ENCODE measurements at places on chromosomes 16 and 17. TPM values are rescaled to one million over a fixed set of nuclear protein-coding genes. Genes with fewer than 3 reads are reported as not detected.

CIBAR2 gene
- total RNA-seq, result not detected

HEXIM2 gene
- total RNA-seq, result 4.5 TPM

TP53TG3 gene
- 1.2 TPM for total RNA-seq

ACSM2A gene
- not detected for total RNA-seq

TBC1D3E gene
- not detected for total RNA-seq

AANAT gene
- not detected for total RNA-seq

KCNJ2 gene
- total RNA-seq, result 1.5 TPM

PRSS27 gene
- 3.3 TPM for total RNA-seq

GRCh38 chr16:88965826-88966480, 11.1 kb downstream of the CBFA2T3 start:
- no peak for DNase-seq

DNA sequence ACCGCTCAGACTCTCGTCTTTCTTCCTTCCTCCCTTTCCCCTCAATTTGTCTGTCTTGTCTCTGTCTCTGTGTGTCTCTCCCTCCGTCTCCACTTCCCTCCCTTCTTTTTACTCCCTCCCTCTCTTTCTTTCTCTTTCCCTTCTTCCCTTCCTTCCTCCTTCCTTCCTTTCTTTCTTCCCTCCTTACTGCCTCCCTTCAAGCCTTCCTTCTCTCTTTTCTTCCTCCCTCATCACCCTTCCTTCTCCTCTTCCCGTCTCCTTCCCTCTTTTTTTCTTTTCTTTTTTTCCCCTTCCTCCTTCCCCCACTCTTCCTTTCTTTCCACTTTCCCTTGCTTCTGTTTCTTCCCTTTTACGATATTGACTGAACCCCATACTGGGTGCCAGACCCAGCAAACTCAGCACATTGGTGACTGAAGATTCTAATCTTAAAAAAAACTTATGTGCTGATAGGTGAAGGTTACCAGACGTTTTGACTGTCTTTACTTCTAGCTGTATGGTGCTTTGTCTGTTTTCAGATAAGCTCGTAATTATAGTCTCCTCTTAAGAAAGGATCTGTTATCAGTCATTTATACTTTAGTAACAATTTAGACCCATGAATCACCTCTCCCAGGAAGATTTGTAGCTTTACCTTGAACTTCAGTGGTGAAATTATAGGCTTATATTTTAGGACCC, 481 bp upstream of the BRD7 start:
- DNase-seq, result no peak

- no peak for DNase-seq
Measured at GRCh38 chr16:57759541-57760356, 24.2 kb downstream of the KATNB1 start.

DNA sequence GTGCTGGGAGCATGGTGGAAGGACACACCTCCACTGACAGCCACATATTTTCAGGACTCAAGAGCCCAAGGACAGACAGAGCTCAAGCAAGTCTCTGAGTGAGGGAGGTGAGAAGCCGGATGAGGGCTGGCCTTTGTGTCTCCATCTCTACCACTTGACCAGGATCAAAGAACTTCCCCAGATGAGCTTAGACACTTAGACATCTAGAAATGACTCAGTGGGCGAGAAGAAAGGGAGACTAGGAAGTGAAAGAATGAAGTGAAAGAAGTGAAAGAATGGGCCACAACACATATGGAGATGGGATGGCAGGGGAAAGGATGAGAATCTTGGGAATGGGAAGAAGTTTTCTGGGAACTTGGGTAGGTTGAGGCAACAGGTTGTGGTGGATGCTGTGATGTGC, 274.9 kb upstream of the CCL2 start:
- DNase-seq, result no peak

GRCh38 chr16:28285649-28286048, 6.7 kb upstream of the SBK1 start:
- no peak for DNase-seq

DNA sequence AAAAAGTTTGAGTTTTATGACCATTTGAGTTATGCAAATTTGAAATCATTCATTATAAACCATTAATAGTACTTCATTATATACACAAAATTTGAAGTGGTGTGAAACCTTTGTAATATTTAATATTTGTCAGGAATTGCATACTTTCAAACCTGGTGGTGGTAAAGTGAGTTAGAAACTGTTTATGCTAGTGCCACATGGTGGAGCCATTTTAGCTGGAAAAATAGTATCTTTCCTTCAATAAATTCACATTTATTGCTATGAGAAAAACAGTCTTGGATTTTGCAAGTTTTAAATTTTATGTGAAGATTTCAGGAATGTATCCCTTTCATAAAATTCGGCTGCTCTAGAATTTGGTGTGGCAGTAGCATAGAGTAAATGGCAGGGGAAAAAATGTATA, 7.3 kb upstream of the BLMH start:
- no peak for DNase-seq

GRCh38 chr17:33908363-33909064, 346.6 kb upstream of the CCL2 start:
- no peak for DNase-seq

DNA sequence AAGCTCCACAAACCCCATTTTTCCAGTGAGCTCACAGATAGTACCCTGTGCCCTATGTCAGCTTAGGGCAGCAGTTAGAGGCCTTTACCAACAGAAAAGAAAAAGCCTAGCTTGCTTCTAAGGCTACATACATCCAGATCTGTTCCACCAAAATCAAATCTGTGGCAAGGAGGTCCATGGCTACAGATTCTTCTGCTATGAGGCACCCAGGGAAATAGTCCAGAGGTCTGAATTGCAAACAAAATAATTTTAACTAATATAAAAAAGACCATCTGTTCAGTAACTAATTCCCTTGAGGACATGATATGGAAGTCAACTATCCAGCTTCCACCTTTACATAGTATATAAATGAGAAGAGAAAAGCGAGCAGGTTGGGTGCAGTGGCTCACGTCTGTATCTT, 129.3 kb downstream of the PARN start:
- DNase-seq, result no peak

DNA sequence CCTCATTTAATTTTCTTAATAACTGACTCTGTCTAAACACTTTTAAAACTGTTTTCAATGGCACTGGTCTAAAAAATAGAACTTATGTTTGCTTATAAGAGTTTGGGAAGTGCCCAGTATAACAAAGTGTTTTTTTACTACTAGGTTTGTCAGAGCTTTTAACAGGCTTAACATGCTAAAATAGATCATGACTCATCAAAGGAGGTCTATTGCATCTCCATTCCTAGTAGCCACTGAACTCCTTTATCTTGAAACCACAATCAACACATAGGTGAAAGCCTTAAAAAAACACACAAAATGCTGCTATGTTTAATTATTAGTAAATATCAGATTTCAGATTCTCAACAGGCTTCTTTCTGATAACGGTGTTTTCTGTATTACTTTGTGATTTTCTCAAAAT, 196.4 kb upstream of the KIF2B start:
- DNase-seq, result no peak

- no peak for DNase-seq
Measured at GRCh38 chr17:49343273-49343672, 18.8 kb downstream of the ZNF652 start.

DNA sequence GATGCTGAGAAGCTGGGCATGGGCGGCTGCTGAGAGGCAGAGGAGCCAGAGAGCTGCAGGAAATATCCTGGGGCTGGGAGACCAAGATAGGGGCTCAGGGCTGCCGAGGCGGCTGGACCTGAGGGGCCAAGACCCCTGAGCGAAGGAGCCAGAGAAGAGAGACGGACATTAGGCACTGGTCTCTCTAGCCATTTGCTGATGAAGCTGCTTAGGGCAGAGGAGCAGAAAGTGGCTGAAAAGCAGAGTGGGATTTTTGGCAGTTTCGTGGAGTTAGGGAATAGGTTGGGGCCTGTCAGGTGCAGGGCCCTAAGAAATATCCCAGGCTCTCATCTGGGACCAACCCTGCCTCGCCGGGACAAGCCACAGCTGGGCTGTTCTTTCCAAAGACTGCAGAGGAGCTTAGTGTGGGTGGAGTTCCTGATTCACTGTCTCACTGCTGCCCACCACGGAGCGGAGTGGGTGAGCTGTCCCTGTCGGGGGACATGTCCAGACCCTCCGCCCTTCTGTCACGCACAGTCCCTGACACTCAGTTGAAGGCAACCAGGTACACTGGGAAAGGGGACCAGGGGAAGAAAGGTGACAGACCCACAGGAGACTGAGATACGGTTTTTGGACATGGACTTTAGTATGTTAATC, 11.3 kb upstream of the DNASE1 start:
- DNase-seq, result no peak

DNA sequence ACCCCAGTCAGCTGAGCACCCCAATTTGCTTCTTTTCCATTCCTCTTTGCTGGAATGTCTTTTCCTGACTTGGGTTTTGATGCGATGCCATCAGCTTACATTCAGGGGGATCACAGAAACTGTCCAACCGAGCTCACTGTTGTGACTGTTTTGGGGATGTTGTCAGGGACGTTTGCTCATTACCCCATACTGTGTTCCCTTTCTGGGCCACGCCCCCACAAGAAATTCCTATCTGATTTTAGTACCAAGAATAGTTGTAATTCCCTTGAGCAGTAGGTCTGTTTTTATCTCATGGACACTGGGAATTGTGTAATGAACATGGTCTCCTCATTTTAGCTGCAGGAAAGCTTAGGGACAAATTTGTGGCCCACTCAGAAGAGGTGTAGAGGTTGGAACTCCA, 2.6 kb upstream of the NTN1 start:
- no peak for DNase-seq

DNA sequence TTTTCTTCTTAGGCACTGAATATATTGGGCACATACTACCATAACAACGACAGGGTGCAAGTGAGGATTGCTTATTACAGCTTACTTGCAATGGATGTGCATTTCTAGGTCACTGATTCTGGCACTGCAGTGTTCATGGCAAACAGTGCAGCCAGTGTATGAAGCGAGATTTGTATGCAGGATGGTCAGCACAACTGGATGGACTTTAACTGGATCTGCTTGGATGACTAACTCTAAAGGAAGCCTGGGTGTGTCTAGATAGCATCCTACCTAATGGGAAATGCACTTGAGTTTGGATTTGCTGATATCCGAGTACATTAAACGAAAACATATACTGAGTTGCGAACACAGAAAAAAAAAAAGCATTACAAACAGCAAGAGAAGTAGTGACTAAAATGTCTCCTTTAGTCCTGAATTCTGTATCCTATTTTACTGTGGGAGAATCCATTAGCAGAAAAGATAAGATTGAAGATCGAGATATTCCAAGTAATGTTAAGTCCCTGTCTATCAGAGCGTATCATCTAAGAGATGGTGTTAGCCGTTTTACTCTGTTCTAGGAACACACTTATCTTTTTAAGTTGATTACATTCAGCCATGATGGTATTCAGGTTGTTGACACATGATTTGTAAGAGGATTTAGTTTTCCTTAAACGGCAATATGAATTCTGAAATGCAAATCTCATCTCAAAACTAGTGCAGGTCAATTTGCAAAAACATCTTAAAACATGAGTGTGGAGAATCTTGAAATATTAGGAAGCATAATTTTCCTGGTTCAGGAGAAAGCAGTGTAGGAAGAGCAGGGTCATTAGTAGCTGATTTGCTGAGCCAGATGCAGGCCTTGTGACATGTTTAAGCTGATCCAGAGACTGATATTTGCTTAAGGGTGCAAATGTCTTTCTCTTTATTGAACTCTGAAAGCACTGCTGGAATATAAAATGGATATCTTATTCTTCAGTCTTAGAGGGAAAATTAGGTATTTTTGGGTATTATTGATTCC, 142.6 kb upstream of the CPHXL start:
- DNase-seq, result no peak

GRCh38 chr16:4241258-4241927, 487 bp downstream of the SRL start:
- DNase-seq, result no peak

DNA sequence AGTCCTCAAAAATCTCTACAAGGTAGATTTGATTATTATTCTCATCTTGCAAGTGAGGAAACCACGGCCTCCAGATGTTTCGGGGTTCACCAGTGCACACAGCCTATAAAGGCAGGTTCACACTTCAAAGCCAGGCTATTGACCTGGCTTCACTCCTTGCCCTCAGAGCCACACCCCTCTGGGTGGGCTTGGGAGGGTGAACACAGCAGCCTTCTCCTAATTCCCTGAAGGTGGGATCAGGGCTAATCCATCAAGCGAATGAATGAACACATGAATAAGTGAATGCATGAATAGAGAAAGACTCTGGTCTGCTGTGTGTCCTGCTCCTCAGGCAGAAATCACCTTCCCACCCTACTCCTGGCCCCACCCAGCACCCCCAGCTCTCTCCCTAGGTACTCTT, 139.0 kb downstream of the CYLD start:
- DNase-seq, result no peak

DNA sequence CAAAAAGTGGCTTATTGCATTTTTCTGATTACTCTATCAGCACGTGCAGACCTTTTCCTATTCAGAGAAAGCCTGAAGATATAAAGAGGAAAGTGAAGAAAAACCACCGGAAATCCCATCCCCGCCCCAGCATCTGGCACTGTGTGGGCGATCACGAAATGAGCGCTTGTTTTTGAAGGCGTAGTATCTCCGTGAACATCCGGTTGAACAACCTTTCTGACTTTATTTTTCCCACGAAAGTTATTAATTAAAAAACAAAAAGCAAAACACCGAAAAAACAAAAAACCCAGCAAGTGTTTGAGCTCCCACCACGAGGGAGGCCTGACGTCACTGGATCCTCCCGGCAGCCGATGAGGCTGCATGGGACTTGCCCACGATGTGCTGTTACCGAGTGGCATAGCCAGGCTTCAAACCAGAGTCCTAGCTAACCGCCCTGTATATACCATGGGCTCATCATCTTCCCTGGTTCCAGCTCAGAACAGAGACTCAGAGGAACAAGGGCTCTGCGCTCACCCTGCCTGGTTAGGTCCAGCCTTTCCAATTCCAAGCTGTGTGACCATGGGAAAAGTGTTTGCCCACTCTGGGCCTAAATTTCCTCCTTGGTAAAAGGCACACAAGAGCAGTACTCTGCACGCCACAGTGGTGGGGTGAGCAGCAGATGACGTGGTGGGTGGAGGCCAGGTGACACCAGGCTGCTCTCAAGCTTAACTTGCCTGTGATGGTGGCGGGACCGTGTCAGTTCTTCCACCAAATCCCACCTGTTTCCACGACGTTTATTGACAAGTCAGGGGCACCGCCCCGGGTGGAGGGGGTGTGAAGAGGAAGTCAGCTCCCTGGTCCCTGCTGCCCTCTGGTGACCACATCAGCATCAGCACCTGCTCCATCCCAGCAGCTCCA, 34.3 kb upstream of the IL21R start:
- no peak for DNase-seq

DNA sequence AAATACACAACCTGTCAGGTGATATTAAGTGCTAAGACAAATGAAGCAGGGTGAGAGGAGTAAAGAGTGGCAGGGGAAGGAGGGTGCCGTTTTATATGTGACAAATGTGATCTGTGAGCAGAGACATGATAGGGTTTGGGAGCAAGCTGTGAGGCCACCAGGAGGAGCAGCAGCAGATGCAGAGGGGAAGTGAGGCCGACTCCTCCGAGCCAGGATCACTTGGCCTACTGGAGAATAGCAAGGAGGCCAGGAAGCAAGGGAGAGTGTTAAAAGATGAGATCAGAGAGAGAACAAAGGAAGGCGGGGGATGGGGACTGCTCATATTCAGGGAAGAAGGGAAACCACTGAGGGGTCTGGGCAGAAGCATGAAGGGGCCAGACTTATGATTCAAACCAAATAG, 129.4 kb downstream of the TANGO6 start:
- no peak for DNase-seq

All from Panc1 (cell line).